ENCODE measurements at places on chromosomes 13 and 19.

DNA sequence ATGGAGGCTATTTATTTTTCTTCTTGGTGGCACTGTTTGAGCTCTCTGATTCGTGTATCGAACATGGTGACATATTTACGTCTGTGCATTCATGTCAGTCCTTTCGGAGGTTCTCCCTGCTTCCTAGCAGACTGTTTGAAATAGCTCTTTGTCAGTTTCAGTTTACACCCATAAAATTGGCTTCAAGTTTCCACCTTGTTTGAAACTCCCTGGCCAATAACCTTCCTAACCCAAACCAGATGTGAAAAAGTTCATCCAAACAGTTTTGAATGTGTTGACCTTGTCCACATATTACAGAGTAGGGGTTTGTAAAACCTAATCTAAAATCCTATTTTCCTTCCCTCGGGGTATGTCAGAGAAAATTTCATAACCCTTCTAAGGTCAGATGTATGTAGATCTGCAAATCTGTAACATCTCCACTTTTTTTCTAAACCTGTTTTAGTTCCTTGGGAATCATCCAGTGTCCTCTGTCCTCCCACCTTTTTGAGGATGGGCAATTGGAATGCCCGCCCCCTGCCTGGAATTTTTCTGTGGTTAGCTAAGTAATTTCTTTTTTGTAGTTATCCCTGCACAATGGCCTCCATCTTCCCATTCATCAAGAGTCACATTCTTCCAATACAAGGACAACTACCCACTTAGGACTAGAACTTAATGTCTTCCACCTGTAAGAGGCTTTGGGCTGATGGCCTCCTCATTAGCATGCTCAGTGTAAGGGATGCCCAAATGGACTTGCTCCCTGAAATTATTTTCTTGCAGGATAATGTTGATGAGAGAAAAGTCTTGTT, 499.8 kb downstream of the GPC6 start:
- no peak for DNase-seq

- DNase-seq = no peak
Measured at GRCh38 chr13:112558696-112559418, 29.1 kb downstream of the TUBGCP3 start.

GRCh38 chr19:883661-884211, 9.3 kb downstream of the MED16 start:
- peak; percentile 98 for DNase-seq

DNA sequence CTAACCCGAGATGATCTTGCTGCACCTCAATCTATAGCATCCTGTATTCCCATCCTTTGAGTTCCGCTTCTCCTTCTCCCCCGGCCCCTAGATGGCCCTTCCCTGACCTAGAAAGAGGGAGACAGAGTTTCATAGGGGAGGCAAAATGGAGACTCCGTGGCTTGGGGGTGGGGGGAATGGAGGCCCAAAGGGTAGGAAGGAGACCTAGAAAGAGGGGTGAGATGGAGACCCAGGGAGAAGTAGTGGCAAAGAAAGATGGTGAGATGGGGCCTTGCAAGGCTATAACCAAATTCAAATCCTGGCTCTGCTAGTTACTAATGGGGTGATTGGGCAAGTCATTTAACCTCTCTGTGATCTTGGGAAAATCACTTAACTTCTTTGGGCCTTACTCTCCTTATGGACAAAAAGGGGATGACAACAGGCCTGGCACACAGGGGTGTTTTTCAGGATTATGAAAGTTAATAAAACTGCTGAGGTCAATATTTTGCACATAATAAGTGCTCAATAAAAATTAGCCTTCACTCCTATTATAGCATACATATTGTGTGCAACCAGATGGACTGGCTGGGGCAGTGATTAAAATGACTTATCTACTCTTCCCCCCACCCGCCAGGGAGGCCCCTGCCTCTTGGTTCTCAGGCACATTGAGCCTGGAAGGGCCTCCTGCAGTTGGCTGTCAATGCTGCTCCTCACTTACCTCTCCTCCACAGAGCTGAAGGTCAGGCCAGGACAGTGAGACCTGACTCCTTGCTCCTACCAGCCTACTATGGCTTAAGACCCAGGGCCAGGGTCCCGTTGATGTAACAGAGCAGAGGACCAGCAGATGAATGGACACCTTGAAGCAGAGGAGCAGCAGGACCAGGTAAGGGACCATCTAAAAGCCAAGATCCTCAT, 633 bp downstream of the SPHK2 start:
- no peak for DNase-seq
